ENCODE measurements at places on chromosomes 6 and 20. TPM values are rescaled to one million over a fixed set of nuclear protein-coding genes. Genes with fewer than 3 reads are reported as not detected.

GRCh38 chr6:116419069-116419786 lies 41.9 kb upstream of the CALHM6 start:
- no peak overlapping the region for H3K27ac ChIP-seq
- no peaks in the 10 kb centered on the region for H3K4me1 ChIP-seq
- H3K27me3 ChIP-seq: no peaks in the 10 kb centered on the region
- no peaks in the 10 kb centered on the region for H3K36me3 ChIP-seq

DNA sequence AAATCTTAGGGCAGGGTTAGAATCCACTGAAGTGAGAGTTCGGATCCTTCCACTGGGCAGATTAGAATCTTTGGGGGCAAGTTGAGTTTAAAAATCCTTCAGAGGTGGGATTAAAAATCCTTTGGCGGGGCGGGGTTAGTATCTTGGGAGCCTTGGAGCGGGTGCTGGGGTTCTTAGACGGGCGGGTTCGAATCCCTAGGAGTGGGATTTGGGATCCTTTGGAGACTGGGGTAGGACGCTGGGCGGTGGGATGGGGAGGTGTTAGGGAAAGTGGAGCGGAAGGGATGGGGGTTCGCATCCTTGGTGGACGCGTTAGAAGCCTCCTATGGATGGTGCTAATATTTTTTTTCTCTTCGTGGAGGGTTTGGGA lies 337 bp upstream of the HCK start:
- H3K27me3 ChIP-seq: peaks cover 59% of the 10 kb centered on the region
- H3K27ac ChIP-seq: no peak overlapping the region
- no peak for DNase-seq

GRCh38 chr6:124812067-124812466 lies 150.2 kb upstream of the RNF217 start:
- H3K27ac ChIP-seq: no peak overlapping the region
- no peak overlapping the region for H3K4me3 ChIP-seq
- DNase-seq: no peak

Gene CRISP3
- not detected for total RNA-seq

GRCh38 chr6:35469751-35470662 lies 1.8 kb downstream of the RPL10A start:
- peak overlapping the region; percentile 90 for H3K27ac ChIP-seq
- H3K4me3 ChIP-seq: peak overlapping the region; percentile 87
- H3K27me3 ChIP-seq: no peaks in the 10 kb centered on the region
- DNase-seq: no peak

- no peak for DNase-seq
- peak overlapping the region; percentile 82 for H3K4me3 ChIP-seq
- H3K4me1 ChIP-seq: peaks cover 43% of the 10 kb centered on the region
- H3K36me3 ChIP-seq: peaks cover 26% of the 10 kb centered on the region
These were observed 1.4 kb upstream of the HIVEP1 start for GRCh38 chr6:12010635-12011275.

DNA sequence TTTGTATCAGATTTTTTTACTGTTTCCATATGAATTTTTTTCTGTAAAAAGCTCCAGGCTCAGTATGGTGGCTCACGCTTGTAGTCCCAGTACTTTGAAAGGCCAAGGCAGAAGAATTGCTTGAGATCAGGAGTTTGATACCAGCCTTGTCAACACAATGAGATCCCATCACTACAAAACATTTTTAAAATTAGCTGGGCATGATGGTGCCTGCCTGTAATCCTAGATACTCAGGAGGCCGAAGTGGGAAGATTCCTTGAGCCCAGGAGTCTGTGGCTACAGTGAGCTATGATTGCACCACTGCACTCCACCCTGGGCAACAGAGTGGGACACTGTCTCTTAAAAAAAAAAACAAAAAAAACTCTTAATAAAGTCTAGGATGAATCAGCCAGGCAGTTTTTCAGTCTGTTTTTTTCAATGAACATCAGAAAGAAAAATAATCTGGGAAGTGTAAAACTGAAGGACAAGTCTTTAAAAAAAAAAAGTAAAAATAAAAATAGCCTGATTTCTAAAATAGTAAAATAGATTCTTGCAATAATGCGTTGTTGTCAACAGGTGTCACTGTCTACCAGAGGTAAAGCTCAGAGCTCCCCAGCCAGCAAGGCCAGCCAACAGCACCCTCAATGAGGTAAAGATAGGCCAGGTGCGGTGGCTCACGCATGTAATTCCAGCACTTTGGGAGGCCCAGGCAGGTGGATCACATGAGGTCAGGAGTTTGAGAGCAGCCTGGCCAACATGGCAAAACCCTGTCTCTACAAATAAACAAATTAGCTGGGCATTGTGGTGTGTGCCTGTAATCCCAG lies 9.3 kb upstream of the ATG5 start:
- no peaks in the 10 kb centered on the region for H3K36me3 ChIP-seq
- H3K4me3 ChIP-seq: no peak overlapping the region
- no peak overlapping the region for H3K27ac ChIP-seq

Gene BPIFA1
- total RNA-seq: not detected

Gene OXT
- total RNA-seq: not detected

- no peaks in the 10 kb centered on the region for H3K27me3 ChIP-seq
- H3K4me3 ChIP-seq: no peak overlapping the region
- no peaks in the 10 kb centered on the region for H3K4me1 ChIP-seq
- no peak overlapping the region for H3K27ac ChIP-seq
- DNase-seq: no peak
- no peaks in the 10 kb centered on the region for H3K36me3 ChIP-seq
These were observed 73.0 kb upstream of the OPRM1 start for GRCh38 chr6:153966001-153966400.

Gene ULBP3
- total RNA-seq: 2.2 TPM
